NCI-H526 treated with DMSO at 0.1 percent for 48 hours (cell line): ENCODE measurements at places on chromosomes 4 and X.

- no peak for DNase-seq
These were observed 136.4 kb downstream of the ADGRL3 start for GRCh38 chr4:61336488-61336887.

GRCh38 chr4:76200771-76201231 is 12.8 kb downstream of the SCARB2 start:
- DNase-seq, result peak; percentile 67

DNA sequence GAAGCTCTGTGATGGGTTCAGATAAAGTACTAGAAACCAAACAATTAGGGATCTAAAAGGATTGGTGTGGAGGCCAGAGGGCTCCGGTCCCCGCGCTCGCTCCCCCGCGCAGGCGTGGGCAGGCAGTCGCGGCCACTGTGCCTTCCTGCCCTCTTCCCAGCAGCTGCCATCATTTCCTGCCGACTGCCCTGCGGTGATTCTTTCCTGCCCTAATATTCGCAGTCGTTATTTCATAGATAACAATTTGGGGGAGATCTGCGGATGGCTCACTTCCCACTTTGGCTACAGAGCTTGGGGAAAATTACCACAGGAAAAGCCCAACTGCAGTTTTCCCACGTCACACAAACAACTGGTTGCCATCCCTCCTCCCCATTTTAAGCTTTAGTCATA is 2.2 kb downstream of the GRIA2 start:
- DNase-seq, result no peak

DNA sequence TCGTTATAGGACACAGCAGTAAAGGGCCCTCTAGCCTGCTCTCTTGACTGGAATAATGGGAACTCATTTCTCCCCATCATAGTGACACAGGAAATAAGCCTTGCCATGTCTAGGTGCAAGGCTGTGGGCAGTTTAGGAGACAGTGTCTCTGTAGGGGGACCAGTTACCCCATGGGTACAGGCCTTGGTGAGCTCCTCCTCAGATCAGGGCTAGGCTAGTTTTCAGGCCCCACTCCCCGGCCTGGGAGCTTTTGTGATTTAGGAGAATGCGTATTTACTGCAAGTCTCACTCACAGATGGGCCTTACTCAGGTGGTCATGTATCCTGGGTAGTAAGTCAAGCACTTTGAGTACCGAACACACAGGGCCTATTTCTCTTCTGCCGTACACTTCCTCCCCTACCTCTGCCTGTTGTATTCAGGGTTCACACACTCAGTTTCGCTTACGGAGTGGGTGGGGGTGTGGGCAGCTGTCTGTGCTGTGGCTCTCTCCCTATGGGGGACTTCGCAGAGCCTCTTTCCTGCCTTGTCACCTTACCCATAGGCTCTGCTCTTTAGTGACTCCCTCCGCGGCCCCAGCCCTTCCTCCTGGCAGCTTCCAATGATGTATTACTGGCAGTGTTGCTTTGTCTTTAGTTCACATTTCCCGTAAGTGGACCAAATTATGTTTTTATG is 34.2 kb downstream of the FAM193A start:
- no peak for DNase-seq

DNA sequence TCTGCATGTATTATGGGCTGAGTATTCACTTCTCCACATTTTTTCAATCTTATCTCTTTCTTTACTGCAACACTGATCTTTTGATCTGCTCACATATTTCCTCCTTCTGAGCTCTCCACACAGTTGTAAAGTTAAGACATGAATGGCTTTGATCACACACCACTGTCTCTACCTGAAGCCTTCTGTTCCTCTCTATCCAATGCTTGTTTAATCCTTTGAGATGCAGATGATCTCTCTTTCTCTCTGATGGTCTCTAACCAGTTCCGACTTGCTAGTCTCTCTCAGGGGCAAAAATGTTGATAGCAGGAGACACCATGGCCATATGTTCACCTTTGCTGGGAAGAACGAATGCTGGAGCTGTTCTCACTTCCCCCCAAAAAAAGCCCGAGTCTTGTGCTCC is 162.4 kb downstream of the UNC5C start:
- no peak for DNase-seq

DNA sequence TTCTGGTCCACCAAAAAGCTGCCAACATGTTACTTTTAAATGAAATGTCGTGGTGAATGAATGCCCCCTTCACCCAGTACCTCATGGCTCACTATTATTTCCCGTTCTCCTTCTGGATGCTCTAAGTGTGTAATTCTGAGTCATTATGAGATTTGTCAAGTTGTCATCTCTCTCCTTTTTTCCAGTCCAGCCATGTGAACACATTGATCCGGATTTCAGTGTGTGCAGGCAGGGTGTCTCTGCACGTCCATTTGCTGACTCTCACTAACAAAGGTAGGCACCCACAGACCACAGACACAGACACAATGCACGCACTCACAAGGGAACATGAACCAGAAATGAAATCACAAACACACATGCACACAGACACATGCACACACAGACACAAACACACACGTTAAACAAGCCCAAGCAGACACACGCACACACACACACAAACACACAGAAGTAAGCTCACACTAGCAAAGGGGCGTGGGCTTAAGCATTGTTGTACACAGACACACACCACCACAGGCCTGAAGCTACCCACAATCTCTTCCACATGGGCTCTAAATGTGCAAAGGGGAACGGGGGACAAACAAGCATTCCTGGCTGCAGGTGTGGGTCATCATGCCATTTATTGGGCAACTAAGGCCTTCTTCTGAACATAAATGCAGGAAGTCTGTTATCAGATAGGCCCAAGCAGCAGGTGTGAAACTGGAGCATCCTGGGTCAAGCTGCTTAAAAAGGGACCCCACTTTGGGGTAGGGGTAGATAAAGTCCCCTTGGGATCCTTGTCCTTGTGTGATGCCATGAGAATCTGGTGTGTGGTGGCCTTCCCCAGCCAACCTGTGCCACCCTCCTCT is 58.1 kb downstream of the NBDY start:
- no peak for DNase-seq

DNA sequence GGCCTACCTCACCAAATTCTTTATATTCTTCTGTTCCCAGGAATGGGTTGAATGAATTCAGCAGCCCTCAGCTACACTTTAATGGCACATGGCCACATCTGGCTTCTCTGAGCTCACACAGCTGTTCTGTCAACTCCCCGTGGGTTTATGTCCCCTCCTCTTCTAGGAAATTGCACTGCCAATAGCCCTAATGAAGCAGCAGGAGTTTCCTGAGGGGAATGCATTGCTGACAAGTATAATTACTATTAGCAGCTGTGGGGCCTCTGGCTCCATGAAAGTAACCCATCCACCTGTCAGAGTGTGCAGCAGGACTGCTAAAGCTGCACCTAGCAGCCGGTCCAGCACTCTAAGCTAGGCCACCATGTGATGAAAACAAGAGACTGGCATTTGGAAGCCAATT is 50.3 kb downstream of the FTHL17 start:
- no peak for DNase-seq

DNA sequence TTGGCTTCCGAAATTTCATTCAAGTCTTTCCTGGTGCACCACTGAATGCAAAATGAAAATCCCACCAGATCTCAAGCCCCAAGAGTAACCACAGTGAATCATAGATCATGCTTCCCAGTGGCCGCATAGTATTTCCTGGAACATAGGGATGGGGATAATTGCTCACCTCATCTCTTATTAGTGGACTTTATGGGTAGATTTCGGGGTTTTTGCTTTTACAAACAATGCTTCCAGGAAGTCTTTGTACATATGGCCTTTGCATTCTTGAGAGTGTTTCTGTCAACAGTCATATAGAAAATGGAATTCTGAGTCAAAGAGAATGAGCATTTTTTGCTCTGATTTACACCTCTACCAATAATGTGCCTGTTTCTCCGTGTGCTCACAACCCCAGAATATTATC is 53.4 kb downstream of the PPEF2 start:
- no peak for DNase-seq

GRCh38 chr4:6929812-6930464 is 20.3 kb downstream of the TBC1D14 start:
- DNase-seq, result no peak

GRCh38 chrX:32687379-32687778 is 524.0 kb downstream of the DMD start:
- DNase-seq, result no peak

- no peak for DNase-seq
These were observed 23.9 kb upstream of the MXD4 start for GRCh38 chr4:2285613-2286381.

DNA sequence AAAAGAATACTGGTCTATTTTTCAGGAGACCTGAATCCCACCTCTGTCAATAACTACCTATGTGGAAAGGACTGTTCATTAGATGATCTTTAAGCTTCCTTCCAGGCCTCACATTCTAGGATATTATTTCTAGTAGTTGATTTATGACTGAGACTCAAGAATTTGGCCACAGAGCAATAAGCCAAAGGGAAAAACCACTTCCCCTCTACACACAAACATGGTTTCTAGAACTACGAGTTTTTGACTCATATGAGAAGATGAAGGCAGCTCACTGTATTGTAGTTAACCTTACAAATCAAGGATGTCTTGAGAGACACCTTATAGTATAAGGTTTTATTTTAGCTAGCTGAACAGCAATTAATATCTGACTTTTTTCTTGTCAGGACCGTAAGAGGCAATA is 36.9 kb upstream of the GDPD2 start:
- no peak for DNase-seq
